ENCODE measurements at places on chromosomes 11 and 22.
A peak's percentile ranks its signal among the peaks of the same experiment; 100 is the strongest.

DNA sequence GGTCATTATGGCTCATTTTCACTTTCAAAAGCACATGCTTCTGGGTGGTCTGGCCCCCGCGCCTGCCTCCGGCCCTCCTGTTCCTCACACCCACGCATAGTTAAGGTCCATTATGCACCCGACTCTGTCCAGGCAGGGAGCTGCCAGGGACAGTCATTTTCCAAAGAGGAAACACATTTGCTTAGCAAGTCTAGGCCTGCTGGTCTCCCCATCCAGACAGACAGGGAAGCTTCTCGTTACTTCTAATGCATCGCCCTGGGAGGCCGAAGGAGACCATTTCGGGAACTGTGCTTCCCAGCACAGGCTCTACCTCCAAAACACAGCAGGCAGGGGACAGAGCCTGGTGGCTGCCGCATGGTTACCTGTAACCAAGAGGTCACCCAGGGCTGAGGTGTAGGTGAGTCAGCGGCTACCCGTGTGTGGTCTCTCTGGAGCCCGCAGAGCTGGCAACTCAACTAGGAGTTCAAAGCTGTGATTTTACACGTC lies 87.1 kb upstream of the SHANK2 start:
- no peak for DNase-seq

DNA sequence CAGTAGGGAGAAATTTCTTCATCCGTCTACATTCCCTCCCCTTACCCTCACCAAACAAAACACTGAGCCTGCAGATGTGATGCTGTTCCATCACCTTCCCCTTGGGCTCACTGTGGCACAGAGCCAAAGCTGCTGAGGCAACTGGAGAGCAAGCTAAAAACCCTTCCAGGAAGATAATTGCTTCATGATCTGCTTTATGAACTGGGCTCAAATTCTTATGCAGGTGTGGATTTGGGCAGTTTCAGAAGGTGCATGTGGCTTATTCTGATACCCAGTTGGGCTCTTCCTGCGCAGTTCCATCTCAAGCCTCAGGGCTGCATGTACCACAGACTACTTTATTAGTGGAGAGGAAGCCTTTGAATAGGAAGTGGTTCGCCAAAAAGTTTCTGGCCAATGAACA lies 58.3 kb downstream of the AAMDC start:
- DNase-seq, result peak; percentile 26

GRCh38 chr11:27282806-27283205 lies 80.2 kb downstream of the CCDC34 start:
- DNase-seq, result no peak

DNA sequence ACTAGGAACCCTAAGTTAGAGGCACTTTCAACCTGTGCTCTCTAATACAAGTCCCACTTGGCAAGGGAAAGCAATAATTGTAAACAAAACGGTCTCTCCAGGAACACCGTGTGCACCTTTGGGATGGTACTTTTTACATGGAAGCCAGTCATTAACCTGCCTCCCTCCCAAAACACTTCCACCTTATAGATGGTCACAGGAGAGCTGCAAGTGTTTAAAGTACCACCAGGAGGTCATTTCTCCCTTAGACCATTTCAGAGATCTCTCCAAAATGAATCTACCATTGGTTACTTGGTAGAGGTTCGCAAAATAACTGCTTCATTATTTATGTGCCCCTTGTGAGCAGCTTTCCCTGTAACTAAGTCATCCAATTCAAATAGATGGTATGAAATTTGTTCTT lies 375.3 kb downstream of the DYNC2H1 start:
- DNase-seq, result no peak

DNA sequence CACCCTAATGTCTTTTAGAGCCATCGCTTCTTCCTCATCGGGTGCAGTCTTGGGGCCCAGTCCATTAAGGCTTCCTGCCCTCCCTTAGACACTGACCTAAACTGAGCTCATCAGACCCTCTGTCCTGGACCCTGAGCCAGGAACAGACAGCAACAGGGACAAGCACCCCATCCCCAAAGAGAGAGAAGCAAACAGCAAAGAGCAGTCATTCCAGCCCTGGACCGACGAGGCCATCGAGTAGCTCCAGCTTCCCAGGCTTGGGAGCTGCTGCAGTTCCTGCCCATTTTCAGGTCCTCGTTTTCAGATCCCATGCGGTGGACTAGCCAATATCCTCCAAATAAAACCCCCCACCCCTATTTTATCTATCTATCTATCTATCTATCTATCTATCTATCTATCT lies 25.8 kb upstream of the CACNG2 start:
- no peak for DNase-seq

DNA sequence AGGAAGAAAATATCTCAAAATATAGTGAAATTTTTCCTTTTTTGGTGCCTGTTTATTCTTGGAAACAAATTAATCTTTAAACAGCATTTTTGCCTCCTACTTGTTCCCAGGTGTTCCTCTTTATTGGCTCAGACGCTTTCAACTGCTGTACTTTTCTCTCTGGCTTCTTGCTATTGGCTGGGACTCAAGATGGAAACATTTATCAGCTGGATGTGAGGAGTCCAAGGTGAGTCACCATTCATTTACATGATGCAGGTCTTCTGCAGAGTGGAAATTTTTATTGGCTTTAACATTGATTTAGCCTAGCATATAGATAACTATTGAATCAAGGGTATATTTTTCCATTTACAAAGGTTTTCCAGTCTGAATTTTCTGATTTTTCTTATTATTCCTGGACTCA lies 34.4 kb upstream of the DNAJB13 start:
- no peak for DNase-seq

- DNase-seq, result no peak
Measured at GRCh38 chr11:44519989-44520737, 45.3 kb upstream of the CD82 start.

GRCh38 chr11:32562839-32563599 lies 20.6 kb upstream of the EIF3M start:
- DNase-seq, result no peak

- no peak for DNase-seq
Measured at GRCh38 chr11:126604461-126604860, 249.0 kb downstream of the ST3GAL4 start.

GRCh38 chr11:72012897-72013721 lies 14.4 kb downstream of the IL18BP start:
- no peak for DNase-seq

- DNase-seq, result no peak
Measured at GRCh38 chr11:105968021-105968697, 53.9 kb downstream of the MSANTD4 start.

DNA sequence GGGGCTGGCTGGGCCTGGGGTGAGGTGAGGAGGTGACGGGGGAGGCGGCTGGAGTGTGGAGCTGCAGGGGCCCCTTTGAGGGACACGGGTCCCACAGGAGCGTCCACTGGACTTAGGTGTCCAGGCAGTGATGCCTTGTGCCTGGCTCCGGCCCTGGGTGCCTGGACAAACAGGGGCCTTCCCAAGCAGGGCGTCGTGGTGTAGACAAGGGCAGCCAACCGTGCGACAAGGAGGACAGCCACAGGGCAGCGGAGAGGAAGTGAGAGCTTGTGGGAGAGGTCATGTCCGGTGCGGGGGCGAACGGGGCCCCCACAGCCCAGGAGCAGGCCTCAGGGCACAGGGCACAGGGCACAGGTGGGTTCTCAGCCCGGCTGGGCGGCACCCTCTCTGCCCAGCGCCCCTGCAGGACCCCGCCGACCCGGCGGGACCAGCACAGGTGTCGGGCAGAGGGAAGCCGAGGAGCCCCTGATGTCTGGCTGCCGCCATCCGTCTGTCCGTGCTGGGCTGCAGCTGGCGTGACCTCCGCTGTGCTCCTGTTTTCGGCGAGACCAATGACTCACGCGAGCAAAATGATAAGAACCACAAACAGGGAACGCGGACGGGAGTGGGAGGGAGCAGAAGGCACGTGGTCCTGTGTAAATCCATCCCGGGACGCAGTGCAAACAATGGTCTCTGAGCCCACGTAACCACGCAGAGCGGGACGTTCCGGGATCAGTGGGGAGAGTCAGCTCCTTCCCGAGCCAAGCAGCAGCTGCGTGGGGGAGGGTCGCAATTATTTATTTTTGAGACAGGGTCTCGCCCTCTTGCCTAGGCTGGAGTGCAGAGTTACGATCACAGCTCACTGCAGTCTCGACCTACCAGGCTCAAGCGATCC lies 49.1 kb upstream of the A4GALT start:
- DNase-seq, result peak; percentile 47

DNA sequence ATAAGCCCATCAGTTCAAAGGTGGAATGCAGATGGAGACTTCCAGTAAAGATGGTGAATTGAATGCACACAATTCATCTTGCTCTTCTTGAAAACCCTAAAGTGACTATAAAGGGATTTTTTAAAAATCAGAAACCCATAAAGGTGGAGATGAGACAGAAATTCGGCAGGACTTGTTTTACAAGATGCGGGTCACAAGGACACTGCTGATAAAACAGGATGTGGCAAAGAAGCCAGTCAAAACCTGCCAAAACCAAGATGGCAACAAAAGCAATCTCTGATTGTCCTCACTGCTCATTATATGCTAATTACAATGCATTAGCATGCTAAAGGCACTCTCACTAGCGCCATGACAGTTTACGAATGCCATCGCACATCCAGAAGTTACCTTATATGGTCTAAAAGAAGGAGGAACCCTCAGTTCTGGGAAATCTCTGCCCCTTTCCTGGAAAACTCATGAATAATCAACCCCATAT lies 137.1 kb downstream of the NECTIN1 start:
- DNase-seq, result no peak

GRCh38 chr11:70883323-70883940 lies 368.9 kb downstream of the SHANK2 start:
- no peak for DNase-seq

DNA sequence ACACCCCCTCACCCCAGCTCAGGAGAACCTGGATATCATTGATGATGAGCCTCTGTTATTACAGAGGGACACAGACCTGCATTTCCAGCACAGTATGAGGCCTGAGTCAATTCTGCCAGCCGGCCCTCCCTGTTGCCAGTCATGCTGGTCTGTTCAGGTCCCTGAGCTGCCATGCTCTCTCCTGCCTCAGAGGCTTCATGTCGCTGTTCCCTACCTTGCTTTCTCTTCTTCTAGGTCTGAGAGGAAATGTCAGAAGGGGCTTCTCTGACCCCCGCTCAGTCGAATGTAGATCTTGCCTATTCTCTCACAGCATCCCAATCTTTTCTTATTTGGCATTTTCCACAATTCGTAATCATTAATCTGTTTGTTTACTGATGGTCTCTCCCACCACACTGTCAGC lies 21.8 kb upstream of the ABCC8 start:
- no peak for DNase-seq

DNA sequence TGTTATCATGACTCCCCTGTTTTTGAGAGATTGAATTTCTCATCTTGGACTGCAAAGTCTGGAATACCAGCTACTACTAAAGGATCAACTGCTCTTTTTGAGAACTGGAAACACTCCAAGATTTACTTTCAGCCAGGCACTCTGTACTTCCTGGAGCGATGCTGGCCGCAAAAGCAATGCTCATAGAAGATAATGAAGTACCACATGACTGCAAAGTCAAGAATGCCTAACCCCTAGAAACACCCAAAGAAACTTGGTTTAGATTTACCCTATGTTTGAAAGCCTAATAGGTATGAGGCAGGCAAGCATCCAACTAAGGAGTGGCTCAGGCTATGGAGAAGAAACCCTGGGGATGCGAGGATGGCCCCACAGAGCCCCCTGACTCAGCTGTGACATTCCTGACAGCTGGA lies 47.7 kb upstream of the ARHGAP20 start:
- peak; percentile 8 for DNase-seq

DNA sequence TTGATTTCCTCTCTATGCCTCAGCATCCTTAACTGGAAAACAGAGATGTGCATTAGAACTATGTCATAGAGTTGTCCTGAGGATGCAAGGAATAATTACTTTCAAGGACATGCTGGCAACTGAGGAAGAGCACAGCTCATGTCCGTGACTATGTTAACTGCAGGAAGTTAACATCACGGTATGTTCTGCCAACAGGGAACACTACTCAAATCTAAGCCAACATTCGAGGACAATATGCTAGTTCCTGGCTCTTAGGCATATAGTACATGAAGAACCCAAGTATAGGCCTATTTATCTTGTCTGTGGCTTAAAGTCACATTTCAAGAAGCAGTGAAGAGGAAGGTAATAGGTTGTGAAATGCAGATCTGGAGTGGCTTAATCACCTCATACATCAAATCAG lies 1032.6 kb downstream of the OPCML start:
- DNase-seq, result no peak
